Stimulated activated CD4-positive, alpha-beta T cell treated with anti-CD3 and anti-CD28 coated beads, Interleukin-2, amount 100 ng/mL, for 4 hours (primary cell): ENCODE measurements at places on chromosomes 2 and 18.

GRCh38 chr2:3618367-3618766, 23.5 kb downstream of the COLEC11 start:
- no peak for DNase-seq

- no peak for DNase-seq
Measured at GRCh38 chr2:72082021-72082601, 65.6 kb downstream of the CYP26B1 start.

GRCh38 chr2:231181860-231182512, 16.4 kb upstream of the ARMC9 start:
- no peak for DNase-seq

GRCh38 chr18:35743916-35744315, 162.4 kb downstream of the GALNT1 start:
- DNase-seq, result no peak

DNA sequence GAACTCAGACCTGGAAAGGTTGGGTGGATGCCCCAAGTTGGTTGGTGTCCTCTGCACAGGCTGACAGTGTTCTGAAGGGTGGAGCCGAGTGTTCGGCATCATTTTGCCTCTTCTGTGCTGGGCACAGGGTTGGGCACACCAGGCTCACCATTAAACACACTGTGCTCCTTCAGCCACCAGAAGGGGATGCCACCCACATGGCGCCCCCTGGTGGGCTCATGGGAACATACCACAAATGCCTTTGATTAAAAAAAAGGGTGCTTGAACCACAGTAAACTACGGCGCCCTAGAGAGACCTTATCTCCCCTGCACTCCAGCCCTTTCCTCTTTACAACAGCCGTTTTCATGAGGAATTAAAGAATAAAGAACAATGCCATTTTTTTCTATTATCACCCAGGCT, 89.4 kb downstream of the CELF4 start:
- DNase-seq, result no peak

- DNase-seq, result no peak
Measured at GRCh38 chr18:57410749-57411148, 24.4 kb upstream of the ONECUT2 start.

DNA sequence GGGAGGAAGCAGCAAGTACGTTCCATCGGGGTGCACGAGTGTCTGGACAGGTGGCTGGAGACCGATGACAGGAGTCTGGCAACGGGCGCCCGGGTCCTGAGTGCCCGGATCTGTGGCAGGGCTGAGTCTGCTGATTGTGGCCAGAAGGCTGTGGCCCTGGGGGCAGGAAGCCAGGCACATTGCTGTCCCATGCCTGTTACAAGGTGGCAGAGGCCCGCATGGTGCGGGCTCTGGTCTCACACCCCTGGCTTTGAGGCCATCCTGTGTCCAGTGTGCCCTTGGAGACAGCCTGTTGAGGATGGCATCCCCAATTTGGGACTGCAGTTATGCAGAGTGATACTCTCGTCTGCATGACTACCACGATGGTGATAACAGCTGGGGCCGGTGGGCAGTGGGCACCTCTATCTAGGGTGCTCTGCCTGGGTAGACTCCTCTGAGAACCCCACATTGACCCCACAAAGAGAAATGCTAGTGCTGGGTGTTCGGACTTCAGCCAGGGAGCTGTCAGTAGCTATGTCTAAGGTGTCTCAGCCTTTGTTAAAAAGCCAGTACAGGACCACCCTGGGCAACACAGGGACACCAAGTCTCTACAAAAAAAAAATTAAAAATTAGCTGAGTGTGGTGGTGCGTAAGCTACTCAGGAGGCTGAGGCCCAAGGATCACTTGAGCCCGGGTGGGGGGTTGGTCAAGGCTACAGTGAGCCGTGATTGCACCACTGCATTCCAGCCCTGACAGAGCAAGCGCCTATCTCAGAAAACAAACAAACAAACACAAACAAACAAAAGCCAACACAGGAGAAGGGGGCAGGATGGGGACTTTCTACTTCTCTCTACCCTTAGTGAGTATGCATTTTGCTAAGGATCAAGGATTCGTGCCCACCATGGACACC, 88.3 kb downstream of the RHOB start:
- no peak for DNase-seq
